ENCODE measurements at places on chromosomes 2 and 18.

DNA sequence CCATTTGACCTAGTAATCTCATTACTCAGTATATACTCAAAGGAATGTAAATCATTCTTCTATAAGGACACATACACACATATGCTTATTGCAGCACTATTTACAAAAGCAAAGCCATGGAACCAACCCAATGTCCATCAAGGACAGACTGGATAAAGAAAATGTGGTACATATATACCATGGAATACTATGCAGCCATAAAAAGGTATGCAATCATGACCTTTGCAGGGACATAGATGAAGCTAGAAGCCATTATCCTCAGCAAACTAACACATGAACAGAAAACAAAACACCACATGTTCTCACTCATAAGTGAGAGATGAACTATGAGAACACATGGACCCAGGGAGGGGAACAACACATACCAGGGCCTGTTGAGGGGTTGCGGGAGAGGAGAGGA is 214.5 kb downstream of the NBAS start:
- no peak for DNase-seq

DNA sequence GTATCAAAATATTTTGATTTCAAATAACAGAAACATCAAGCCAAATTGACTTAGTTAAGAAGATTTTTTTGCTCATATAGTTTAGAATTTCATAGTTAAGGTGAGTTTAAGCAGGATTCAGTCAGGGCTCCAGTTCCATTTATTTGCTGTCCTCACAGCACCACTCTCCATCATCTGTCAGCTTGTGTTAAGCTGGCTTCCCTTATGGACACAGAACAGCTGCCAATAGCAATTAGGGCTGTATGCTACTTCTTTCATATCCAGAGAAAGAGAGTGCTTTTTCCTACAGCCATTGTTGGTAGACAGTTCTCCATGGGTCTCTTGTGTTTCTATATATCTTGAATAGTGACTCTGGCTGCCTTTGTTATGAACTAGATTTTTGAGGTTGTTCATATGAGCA is 95.4 kb upstream of the CYP20A1 start:
- DNase-seq = no peak

- DNase-seq = no peak
Observed at GRCh38 chr2:173898178-173898668, 67.0 kb downstream of the SP3 start.

- no peak for DNase-seq
Observed at GRCh38 chr2:43055985-43056384, 170.4 kb downstream of the ZFP36L2 start.

- DNase-seq = peak; percentile 53
Observed at GRCh38 chr2:42859006-42859552, 66.7 kb upstream of the HAAO start.
